Central memory CD8-positive, alpha-beta T cell (primary cell): ENCODE measurements at places on chromosomes 12 and 14.

DNA sequence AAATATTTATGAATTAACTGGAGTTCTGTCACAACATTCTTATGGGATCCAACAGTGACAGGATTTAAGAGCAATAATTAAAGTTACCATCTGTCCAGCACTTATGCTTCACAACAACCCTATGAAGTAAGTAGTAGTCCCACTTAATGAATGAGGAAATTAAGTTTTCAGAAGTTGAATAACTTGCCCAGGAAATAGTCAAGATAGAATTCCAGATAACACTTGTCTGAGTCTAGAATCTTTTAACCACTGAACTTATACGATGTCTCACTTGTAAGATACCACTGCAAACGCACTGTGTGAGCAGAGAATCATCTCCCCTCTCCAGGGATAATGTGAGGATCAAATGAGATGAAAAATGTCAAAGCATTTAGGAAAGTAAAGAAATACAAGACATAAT lies 3.3 kb upstream of the TTC9 start:
- no peak for DNase-seq

- DNase-seq: no peak
Observed at GRCh38 chr12:68557011-68557730, 53.5 kb upstream of the RAP1B start.

- no peak for DNase-seq
Observed at GRCh38 chr12:92337128-92337527, 191.5 kb upstream of the BTG1 start.

DNA sequence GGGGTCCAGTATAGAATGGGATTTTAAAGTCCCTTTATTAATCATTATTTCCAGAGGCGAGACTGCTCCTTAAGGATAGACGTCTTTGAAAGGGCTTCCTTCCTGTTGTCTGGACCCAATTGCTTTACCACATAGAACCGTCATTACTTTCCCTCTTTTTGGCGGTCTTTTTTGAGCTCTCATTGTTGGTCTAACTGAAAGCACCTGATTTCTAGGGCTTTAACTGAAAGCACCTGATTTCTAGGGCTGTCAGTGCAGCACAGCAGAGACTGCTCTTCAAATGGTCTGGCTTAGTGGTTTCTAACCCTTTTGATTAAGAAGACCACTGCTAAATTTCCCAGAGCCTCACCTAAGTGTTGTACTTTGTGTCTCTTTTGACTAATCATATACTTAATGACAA lies 95.8 kb downstream of the PRKCH start:
- DNase-seq: no peak

GRCh38 chr12:53956914-53957536 lies 2.3 kb downstream of the HOXC12 start:
- no peak for DNase-seq

GRCh38 chr12:115835445-115835844 lies 442.0 kb downstream of the MED13L start:
- no peak for DNase-seq

- no peak for DNase-seq
Observed at GRCh38 chr14:104677512-104678332, 11.7 kb upstream of the INF2 start.

DNA sequence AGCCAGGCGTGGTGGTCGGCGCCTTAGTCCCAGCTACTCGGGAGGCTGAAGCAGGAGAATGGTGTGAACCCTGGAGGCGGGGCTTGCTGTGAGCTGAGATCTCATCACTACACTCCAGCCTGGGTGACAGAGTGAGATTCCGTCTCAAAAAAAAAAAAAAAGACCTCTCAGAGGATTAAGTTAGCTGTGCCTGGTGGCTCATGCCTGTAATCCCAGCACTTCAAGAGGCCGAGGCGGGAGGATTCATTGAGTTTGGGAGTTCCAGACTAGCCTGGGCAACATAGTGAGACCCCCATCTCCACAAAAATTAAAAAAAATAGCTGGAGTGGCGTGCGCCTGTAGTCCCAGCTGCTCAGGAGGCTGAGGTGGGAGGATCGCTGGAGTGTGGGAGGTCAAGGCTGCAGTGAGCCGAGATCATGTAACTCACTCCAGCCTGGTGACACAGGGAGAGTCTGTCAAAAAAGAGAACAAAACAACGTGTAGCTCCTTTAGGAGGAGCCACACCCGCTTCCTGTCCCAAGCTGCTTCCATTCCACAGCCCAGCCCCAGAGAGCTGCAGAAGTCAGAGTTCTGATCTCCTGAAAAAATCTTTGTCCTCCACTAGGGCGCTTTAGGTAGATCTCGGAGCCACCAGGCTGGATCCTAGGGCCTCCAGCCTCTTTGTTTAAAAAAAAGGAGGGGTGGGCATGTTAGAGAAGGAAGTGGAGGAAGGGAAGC lies 11.5 kb upstream of the ULK1 start:
- DNase-seq: no peak

DNA sequence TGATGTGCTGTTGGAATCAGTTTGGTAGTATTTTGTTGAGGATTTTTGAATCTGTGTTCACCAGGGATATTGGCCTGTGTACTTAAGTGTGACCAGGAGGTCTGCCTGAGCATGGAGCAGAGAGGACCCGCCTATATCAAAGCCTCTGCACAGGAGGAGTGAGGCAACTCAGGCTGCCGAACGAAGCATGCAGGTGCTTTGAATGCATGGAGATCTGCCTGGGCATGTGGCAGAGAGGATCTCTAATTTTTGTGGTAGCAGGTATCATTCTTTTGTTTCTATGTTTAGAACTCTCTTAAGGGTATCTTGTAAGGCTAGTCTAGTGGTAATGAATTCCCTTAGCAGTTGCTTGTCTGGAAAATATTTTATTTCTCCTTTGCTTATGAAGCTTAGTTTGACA lies 26.9 kb downstream of the RAB3IP start:
- DNase-seq: no peak

DNA sequence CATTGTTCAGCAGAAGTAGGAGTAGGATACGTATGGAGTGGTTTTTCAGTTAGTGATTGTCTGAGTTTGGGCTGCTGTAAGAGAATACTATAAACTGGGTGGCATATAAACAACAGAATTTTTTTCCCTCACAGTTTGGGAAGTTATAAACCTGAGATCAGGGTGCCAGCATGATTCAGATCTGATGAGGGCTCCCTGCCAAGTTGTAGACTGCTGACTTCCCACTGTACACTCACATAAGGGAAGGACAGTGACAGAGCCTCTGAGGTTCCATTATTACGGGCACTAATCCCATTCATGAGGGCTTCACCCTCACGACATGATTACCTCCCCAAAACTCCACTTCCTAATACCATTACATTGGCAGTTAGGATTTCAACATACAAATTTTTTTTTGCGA lies 50.7 kb downstream of the ACSM4 start:
- no peak for DNase-seq
